Endothelial cell of umbilical vein (primary cell): ENCODE measurements at places on chromosomes 12 and 14. TPM values are rescaled to one million over a fixed set of nuclear protein-coding genes. Genes with fewer than 3 reads are reported as not detected.

PLA2G1B gene
- not detected in 2 replicates for total RNA-seq

MYF5 gene
- total RNA-seq = not detected in 2 replicates

- H3K4me3 ChIP-seq = no peak overlapping the region
- no peaks in the 10 kb centered on the region for H3K36me3 ChIP-seq
- H3K4me1 ChIP-seq = peaks cover 1% of the 10 kb centered on the region
Observed at GRCh38 chr14:35202195-35202594, 79.8 kb downstream of the PRORP start.

DNA sequence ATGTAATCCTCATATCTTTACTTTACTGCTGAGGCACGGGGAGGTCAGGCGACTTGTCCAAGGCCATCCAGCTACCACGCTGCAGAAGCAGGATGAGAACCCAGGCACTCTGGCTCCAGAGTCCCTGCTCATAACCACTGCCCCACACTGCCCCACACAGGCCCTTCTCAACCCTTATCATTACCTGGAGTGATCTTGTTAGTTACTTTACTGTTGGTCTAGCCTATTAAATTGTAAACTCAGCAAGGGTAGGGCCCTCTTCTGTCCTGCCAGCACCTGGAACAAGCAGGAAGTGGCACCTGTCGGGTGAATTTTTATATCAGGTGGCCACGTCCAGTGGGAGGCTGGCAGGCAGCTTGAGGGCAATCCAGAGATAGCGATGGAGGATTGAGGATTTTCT is 12.2 kb downstream of the FAIM2 start:
- no peak overlapping the region for H3K27ac ChIP-seq
- no peak for DNase-seq
- H3K4me3 ChIP-seq = no peak overlapping the region
- peaks cover 7% of the 10 kb centered on the region for H3K27me3 ChIP-seq

DNA sequence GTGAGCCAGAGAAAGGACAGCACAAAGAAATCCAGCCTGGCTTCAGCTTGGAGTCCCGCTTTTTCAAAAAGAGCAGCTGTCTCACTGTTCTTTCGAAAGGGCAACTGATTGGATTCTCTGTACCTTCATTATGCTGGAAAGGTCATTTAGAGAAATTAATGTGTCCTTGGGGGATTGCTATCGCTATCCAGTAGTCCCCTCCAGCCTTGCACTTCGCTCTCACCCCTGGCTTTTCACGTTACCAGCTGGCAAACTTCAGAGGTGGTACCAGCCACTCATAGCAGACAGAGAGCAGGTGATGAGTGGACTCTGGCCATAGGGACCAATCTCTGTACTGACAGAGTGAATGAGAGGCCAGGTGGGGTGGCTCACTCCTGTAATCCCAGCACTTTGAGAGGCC is 11.8 kb upstream of the NUAK1 start:
- no peaks in the 10 kb centered on the region for H3K36me3 ChIP-seq
- H3K27me3 ChIP-seq = no peaks in the 10 kb centered on the region
- no peak overlapping the region for H3K4me3 ChIP-seq
- no peak overlapping the region for H3K27ac ChIP-seq
- H3K4me1 ChIP-seq = peaks cover 16% of the 10 kb centered on the region

DBX2 gene
- total RNA-seq = not detected in 2 replicates
